ENCODE measurements at places on chromosomes 3 and 15.

DNA sequence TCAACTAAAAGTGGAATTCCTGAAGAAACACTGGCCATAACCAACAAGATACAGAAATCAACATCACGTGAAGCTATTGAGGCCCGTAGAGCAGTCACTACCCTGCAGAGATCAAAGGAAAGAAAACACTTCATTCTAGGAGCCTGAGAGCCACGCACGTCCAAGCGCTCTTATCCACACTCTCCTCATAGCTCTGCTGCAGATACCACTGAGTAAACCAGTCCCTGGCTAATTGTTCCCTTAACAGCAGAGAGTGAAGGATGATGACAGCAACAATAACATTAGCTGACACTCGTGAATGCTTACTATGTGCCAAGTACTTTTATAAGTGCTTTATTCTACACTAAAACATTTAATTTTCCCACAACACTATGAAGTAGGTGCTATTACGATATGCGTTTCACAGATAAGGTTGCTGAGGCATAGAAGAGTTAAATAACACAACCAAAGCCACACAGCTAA lies 271.0 kb upstream of the GADL1 start:
- no peak for DNase-seq

DNA sequence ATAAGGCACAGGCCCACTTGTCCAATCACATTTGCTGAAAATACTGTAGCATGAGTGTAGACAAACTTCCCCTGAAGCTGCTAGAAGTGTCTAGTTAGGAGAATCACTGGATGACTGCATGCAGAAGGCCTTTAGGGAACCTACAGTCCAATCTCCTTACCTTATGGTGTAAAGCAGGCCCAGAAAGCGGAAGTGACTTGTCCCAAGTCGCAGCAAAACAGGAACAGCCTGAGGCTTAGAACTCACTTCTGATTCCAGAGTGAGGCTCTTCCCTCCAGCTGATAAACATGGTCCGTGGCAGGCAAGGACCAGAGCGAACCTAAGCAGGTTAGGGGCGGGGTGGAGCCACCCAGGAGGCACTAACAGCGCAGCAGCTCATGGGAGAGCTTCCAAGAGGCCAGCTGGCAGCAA lies 2.5 kb downstream of the GRAMD2A start:
- no peak for DNase-seq

DNA sequence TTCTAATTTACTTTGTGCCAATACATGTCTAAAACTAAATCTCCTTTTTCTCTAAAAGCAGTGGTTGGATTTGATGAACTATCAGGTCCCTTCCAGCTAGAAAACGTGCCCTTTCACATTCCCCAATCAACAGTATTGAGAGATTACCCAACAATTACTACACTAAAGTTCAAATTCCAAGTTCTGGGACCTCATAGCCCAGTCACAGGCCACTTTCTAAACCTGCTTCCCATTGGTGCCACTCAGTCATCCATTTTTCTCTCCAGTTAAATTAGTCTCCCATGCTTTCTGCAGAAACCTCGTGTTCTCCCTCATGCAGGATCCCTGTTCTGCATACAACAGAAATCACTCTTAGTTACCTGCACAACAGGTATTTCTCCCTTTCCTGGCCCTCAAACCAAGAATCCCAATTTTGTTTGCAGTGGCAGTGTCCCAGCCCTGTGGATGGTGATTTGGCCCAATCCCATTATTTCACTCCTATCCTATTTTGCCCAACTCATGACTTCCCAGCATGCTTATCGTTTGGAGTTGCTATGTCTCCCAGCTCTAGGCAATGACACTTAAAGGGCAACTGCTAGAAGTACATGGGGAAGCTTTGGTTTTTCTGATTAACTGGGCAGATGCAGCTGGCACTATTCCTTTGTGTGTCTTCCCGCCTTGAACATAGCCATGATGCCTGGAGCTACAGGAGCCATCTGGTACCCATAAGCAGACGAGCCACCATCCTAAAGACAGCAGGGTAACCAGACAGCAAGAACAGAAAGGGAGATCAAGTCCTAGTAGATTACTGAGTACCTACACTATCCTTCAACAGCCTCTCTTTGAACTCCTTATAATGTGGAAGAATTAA lies 224.2 kb downstream of the MINAR1 start:
- DNase-seq, result no peak

DNA sequence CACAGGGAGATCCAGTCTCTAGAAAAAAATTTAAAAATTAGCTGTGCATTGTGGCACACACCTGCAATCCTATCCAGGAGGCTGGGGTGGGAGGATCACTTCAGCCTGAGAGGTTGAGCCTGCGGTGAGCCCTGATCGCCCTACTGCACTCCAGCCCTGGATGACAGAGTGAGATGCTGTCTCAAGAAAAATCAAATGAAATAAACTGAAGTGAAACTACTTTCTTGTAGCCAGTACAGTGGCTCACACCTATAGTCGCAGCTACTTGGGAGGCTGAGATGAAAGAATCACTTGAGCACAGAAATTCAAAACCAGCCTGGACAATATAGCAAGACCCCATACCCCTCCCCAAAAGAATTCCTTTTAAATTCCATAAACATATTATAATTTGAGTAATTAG lies 35.4 kb downstream of the SMARCC1 start:
- DNase-seq, result no peak

GRCh38 chr3:157127831-157128767 lies 31.8 kb downstream of the CCNL1 start:
- DNase-seq, result peak; percentile 63

GRCh38 chr3:125238759-125239158 lies 26.2 kb upstream of the SLC12A8 start:
- DNase-seq, result no peak

DNA sequence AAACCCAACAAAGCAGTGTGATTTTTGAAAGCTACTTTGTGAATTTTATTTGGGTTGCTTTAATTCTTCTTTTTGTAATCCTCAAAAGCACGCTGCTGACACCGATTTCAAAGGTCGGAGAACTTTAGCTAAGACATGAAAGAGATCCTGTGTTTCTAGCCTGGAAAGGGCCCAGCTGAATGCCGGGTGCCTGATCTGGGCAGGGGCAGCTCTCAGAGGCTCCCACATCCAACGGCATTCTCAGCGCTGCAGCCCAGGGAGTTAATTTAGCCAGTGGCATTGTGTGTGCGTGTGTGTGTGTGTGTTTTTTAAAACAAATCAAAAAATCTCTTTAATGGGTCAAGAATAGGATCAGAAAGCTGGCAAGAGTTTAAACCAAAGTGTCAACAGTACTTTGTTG lies 6.6 kb downstream of the RBP1 start:
- no peak for DNase-seq

- DNase-seq, result no peak
These were observed 26.7 kb upstream of the GRIP2 start for GRCh38 chr3:14566812-14567211.
